ENCODE measurements at places on chromosomes 7 and 10.

GRCh38 chr7:54831644-54832095 is 72.7 kb upstream of the SEC61G start:
- DNase-seq, result no peak

DNA sequence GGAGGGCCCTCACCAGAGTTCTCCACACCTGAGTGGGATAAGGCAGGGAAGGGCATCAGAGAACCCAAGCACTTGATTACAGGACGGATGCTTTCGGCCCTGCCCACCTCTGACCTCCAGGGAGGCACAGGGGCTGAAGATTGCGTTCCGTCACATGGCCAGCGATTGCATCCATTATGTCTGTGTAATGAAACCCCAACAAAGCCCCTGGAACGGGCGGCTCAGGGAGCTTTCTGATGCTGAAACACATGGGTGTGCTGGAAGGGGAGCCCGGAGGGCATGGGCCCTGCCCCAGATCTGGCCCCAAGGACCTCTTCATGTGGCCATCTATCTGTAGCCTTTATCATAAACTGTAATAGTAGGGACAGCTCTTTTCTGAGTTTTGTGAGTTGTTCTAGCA is 117.2 kb downstream of the PTPN20 start:
- no peak for DNase-seq

- DNase-seq, result no peak
These were observed 23.1 kb upstream of the XRCC2 start for GRCh38 chr7:152699079-152699478.

DNA sequence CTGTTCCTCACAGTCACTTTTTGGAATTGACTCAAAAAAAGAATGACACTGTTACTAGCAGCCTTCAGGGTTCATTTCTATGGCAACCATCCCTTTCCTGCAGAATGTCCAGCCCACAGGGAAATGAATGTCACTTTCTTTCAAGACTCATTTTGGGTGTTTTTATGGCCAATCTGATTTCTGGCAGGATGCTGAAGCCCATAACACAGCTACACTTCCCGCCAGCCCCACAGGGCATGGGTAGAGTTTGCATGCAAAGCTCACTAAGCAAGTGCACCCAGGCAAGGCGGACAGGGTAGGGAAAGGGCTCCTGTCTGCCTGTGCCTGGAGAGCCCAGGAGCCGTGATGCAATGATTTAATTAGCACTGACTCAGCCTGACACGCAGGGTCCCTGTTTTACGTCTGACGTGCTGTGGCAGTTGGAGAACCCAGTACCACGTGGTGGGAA is 26.1 kb upstream of the GPAM start:
- no peak for DNase-seq

- no peak for DNase-seq
These were observed 37.9 kb downstream of the HTR7 start for GRCh38 chr10:90819911-90820310.

DNA sequence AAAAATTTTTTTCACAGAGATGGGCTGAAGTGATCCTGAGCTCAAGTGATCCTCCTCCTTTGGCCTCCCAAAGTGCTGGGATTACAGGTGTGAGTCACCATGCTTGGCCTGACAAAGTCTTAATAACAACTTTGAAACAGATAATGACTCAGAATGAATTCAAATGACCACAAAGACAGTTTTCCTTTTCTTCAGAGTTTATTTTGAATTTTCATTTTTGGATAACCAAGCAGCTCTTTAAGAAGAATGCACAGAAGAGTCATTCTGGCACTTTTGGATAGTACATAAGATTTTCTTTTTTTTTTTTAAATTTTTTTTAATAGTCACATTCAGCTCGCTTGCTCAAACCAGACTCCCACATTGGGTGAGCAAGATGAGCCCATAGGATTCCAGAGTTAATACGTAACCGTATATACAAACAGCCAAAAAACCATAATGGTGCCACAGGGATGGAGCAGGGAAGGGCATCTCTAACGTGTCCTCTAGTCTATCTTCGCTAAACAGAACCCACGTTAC is 43.0 kb upstream of the NMT2 start:
- DNase-seq, result no peak

DNA sequence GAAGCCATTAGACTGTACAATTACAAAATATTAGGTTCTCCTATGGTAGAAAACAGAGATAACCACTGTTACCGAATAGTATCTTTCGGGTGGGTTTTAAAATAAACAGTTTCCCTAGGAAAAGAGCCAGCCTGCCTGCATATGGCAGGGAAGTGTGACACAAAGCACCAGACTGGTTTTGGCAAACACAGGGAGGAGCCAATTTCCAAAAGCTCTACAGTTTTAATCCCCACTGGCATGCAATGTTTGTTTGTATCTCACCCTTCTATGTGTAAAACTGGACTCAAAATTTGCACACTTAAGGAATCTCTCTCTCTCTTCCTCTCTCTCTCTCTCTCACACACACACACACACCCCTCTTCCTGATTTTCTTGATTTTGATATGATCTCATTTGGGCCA is 261.7 kb downstream of the ETV1 start:
- DNase-seq, result no peak

GRCh38 chr7:127759945-127760421 is 108.0 kb downstream of the SND1 start:
- no peak for DNase-seq

DNA sequence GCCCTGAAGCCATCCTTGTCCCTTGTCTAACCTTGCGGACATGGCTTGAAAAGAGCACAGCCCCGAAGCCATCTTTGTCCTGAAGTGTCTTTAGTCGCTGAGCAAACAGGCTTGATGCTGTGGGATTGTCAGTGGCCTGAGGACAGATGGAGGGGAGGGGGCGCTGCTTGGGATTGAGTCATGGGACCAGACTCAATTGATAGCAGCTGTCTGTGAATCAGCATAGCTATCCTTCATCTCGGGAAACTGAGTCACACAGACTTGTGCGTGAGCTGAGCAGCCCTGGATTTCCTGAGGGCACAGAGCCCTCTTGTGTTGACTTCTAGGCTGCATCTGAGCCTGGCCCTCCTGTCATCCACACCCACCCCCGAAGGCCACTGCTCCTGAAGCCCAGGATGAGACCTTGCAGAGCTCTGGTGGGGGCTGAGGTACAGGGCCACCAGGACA is 14.4 kb downstream of the MYO1G start:
- DNase-seq, result no peak

- no peak for DNase-seq
These were observed 42.8 kb downstream of the ZCCHC24 start for GRCh38 chr10:79402625-79402946.

- no peak for DNase-seq
These were observed 936 bp upstream of the TCERG1L start for GRCh38 chr10:131312478-131312836.

- DNase-seq, result no peak
These were observed 167.1 kb downstream of the NEURL1 start for GRCh38 chr10:103660364-103661197.

DNA sequence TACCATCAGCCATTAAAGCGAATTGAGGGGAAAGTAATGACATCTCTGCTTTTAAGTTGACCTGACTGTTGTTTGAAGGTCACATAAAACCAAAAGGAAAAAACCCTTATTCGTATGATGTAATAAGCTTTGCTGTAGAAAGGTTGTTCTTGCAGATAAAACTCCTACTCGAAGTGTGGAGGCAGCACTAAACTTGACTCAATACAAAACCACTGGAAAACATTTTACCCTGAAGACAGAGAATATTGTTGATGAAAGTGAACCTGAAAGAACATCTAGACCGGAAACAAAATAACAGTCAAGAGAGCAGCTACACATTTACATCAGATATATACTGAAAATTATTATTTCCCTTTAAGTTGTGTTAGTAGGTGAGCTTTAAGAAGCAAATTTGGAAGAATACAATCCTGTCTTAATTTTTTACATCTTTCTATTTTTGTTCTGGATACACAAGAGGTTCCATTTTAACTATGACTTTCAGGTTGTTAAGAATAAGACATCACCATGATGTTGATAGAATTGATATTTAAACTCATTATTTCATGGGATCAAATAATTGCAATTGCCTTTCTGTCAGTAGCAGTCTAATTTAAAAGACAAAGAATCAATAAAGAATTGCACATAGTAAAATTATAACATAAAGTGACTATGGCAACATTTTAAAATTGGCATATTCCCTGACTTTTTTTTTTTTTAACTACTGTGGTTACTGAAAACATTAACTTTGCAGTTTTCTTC is 6.4 kb downstream of the ETV1 start:
- DNase-seq, result no peak

GRCh38 chr7:90061077-90061476 is 93.2 kb upstream of the STEAP1 start:
- DNase-seq, result no peak

GRCh38 chr10:43254199-43254730 is 12.6 kb downstream of the RASGEF1A start:
- no peak for DNase-seq

DNA sequence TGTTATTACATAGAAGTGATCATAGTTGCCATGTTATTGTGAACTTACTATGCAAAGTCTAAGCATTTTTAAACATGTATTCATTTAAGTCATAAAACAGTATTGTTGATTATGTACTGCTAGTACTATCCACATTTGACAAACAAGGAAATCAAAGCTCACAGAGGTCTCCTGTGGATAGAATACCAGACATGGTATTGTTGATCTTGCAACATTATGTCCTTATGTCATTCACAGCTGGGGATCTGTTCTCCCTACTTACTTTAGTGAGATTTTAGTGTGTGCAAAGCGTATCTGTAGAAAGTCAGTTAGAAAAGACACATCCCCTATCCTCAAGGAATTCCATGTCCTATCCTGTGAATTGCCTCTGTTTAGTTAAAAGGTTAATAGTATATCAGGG is 106.1 kb downstream of the SND1 start:
- no peak for DNase-seq
